ENCODE measurements at places on chromosomes 12 and 14.

DNA sequence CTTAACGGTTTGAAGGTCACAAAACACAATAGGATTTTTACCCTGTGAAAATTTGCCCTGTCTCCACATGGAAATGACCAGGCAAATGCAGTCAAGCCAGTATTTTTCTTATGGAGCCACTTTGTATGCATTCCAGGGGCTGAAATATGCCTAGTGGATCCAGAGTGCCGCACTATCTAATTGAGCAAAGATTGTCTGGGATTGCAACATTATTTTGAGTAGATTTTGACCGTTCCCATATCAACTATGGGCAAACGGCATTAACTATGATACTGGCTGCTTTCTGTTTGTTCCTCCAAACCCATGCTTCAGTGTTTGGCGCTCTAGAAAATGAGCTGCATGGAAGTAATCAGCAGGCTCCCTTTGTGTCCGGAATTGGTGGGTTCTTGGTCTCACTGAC is 223.0 kb downstream of the BTG1 start:
- no peak for DNase-seq

- DNase-seq, result no peak
Measured at GRCh38 chr12:105754313-105754712, 384.4 kb downstream of the NUAK1 start.

DNA sequence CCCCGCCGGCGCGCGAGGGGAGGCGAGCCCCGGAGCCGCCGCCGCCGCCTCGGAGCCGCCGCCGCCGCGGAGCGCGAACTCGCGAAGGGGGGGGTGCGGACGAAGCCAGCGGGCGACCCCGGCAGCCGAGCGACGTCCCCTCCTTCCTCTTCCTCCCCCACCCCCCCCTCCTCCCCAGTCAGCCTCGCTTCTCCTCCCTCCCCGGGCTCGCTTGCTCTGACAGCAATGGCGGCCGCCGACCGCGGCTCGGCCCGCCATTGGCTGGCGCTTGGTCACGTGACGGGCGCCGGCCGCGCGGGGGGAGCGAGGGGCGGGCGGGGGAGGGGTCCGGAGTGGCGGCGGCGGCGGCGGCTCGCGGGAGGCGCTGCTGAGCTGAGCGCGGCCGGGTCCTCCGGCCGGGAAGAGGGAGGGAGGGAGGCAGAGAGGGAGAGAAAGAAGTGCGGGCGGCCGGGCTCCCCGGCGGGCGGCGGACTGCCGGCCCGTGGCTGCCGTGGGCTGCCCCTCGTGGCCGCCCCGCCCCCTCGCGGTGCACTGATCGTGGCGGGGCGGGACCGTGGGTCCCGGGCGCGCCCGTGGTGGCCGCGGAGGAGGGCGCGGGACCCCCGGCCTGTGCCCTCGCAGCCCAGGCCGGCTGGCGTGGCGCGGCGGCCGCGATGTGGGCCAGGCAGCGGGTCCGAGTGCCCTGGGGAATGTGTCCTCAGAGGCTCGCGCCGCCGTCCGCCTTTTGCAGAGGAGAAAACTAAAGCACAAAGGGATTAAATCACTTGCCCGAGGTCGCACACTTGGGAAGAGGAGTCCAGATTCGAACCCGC is at the start of gene MED13L:
TSS of gene MED13L (minus strand) at position 227 of the 812 bp plus-strand sequence. CDS start 562 bp downstream, outside the sequence.
- DNase-seq, result peak; percentile 97

DNA sequence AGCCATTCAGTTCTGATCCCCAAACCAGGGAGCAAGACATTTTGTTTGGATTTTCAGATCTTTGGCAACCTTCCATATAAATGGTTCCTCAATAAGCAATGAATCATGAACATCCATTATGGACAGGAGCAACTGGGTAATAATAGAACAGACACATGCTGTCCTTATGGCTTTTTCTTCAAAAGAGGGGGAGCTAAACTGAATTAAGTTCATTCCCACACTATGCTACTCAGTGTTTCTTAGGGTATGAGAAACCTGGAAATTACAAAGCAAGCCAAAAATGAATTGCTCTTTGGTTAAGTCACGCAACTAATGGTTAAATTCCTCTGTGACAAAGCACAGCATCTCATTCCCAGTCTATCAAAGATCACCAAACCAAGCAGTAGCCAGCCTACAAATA is 51.0 kb downstream of the PTGER2 start:
- no peak for DNase-seq

- DNase-seq, result no peak
Measured at GRCh38 chr12:56391721-56392120, 29.1 kb upstream of the APOF start.

GRCh38 chr12:122853582-122854245 is 18.5 kb downstream of the HIP1R start:
- no peak for DNase-seq
